ENCODE measurements at places on chromosomes 11 and 22.
A peak's percentile ranks its signal among the peaks of the same experiment; 100 is the strongest.

GRCh38 chr11:113725407-113725806 is 19.3 kb upstream of the TMPRSS5 start:
- no peak for DNase-seq

DNA sequence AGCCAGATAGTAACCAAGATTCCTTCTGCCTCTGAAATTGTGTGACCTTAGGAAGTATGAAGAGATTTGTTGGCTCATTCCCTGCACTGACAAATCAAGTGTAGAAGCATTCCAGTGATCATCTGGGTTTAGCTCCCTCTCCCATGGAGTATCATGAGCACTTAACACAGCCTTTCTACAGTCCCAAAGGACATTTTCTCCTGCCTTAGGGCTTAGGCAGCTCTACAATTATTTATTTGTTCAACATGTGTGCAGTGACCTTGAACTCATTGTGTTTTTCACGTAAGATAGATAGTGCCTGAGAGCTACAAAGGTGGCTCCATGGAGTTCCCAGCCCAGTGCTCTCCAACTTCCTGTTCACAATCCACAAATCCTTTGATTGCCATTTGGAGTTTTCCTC is 94.8 kb upstream of the FAT3 start:
- peak; percentile 25 for DNase-seq

- DNase-seq: peak; percentile 75
These were observed 75.0 kb downstream of the JRKL start for GRCh38 chr11:96464700-96465307.

- no peak for DNase-seq
These were observed 49.3 kb downstream of the SCUBE1 start for GRCh38 chr22:43293655-43294392.

DNA sequence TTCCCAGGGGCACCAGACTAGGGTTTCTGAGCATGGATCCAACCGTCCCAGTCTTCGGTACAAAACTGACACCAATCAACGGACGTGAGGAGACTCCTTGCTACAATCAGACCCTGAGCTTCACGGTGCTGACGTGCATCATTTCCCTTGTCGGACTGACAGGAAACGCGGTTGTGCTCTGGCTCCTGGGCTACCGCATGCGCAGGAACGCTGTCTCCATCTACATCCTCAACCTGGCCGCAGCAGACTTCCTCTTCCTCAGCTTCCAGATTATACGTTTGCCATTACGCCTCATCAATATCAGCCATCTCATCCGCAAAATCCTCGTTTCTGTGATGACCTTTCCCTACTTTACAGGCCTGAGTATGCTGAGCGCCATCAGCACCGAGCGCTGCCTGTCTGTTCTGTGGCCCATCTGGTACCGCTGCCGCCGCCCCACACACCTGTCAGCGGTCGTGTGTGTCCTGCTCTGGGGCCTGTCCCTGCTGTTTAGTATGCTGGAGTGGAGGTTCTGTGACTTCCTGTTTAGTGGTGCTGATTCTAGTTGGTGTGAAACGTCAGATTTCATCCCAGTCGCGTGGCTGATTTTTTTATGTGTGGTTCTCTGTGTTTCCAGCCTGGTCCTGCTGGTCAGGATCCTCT is 709 bp downstream of the MRGPRX4 start:
- DNase-seq: no peak

GRCh38 chr11:91755951-91756707 is 468.5 kb upstream of the FAT3 start:
- no peak for DNase-seq

DNA sequence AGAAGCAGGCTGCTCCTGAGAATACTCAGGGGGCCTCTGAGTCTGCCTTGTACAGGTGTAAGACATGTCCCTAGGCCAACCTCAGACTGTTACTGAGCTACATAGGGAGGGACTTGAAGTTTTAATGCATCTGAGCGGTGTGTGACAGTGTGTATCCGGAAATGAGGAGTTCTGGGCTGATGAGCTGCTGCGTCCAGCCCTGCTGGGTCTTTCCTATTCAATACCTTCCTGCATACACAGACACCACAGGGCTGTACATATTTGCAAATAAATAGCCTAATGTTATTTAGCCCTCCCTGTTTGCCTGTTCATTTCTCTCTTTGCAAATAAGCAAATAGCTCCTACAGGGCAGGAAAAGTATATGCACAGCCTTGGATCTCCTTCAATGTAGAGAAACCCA is 134.7 kb upstream of the KIRREL3 start:
- no peak for DNase-seq

- no peak for DNase-seq
These were observed 128.8 kb downstream of the NTM start for GRCh38 chr11:131499199-131499598.

DNA sequence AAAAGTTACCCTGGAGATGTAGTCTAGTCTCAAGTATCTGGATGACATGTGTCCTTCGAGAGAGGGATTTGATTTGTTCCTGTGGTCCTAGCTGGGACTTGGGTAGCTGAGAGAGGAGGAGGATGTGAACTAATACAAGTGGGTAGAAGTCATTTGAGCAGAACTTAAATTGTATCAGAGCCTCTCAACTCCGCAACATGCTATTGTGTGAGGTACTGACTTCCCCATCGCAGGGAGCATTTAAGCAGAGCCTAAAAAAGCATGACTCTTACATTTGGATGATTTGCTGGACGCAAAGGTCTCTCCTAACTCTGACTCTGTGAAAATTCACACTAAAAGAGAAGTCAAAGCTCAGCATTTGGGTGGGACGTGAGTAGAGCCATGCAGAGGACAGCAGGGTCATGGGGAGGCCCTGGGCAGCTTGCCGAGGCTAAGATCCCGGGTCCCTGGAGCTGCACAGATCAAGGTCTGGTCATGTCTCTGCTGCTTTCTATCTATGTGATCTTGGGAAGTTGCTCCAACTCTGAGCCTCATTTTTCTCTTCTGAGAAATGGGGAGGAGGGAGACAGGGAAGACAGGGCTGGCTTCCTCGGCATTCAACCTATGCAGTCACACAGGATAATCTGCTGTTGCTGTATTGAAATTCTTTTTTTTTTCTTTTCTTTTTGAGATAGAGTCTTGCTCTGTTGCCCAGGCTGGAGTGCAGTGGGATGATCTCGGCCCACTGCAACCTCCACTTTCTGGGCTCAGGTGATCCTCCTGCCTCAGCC is 44.9 kb downstream of the CD82 start:
- no peak for DNase-seq

GRCh38 chr11:2791139-2791520 is 91.3 kb upstream of the KCNQ1OT1 start:
- no peak for DNase-seq

- DNase-seq: no peak
These were observed 70.1 kb upstream of the PHOX2A start for GRCh38 chr11:72313912-72314598.

DNA sequence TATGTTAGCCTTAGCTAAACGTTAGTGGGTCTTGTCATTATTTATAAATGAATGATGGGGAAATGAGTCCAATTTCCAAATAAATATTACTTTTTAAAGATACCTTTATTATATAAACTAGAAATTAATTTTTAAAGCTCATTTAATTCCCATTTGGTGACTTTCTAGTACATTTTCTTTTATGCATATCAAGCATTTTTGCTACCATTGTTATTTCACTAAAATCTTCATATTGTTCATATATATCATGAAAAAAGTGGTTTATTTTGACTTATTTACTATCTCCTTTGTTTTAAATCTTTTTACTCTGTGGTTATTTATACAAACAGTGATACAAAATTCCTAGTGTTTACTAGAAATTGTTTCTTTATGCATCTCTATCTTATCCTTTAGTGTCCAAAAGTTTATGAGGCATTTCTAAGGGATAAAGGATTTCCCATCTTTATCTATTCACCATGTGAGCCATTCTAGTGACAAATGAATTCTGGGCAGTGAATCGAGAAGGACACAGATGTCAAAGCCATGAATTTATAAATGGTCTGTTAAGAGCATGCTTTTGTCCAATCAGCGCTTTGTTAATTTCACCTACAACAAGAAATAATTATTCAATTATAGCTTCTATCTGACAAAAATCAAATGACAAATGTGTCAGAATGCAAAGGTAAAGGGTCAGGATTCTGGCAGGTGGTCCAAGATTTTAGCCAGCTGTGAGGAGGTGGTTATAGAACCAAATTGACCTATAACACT is 70.6 kb downstream of the PRMT3 start:
- DNase-seq: no peak

- no peak for DNase-seq
These were observed 84.4 kb downstream of the DENND5A start for GRCh38 chr11:9180784-9181183.

Data from NCI-H1417 (cell line).